ENCODE measurements at places on chromosomes 7 and 10.

DNA sequence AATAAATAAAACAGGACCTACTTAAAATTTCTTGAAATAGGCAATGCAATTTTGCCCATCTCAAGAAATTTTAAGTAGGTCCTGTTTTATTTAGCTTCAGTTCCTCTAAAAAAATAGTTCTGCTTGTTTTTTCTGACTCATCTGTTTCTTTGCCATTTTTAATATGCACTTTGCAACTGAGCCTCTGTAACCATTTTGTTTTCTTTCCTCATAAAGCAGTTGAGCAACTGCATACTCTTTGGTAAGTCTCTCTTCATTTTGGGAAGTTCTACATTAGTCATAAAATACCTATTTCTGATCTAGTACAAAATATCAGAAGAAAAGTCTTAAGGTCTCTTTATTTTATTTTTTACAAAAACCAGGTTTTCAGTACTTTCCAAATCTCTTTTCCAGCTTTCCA lies 18.0 kb downstream of the TAS2R40 start:
- DNase-seq: no peak

GRCh38 chr10:132605390-132605789 lies 67.8 kb downstream of the INPP5A start:
- DNase-seq: no peak

GRCh38 chr7:69256634-69257081 lies 341.6 kb upstream of the AUTS2 start:
- DNase-seq: peak; percentile 68

GRCh38 chr7:82623812-82624211 lies 180.2 kb upstream of the CACNA2D1 start:
- no peak for DNase-seq

DNA sequence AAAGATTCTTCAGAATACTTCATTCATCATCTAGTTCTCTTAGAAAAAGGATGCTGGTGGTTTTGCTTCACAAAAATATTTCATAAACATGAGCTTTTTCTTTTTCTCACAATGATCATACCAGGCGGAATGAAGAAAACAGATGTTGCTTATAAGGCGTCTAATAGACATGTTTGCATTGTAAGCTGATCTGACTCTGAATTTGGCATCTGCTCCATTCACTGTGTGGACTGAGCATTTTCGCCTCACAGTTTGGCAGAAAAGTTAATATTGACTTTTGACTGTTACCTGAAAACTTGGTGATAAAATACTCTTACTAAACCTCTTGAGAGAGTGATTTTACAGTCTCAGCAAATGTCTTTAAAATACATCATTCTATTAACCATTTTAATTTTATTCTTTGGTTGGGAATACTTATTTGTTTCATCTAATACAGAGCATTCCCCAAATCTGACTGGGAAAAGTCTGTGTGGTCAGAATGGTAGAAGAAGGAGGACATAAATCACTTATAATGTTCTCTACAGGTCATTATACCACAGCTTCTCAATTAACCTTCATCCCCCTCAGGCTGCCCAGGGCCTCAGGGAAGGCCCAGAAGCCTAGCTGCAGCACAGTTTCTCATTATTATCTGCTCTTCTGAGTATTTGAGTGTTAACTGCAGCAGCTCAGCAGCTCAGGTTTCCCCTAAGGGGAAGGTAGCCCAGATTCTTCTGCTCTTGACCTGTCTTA lies 121.6 kb upstream of the KAT6B start:
- DNase-seq: no peak

DNA sequence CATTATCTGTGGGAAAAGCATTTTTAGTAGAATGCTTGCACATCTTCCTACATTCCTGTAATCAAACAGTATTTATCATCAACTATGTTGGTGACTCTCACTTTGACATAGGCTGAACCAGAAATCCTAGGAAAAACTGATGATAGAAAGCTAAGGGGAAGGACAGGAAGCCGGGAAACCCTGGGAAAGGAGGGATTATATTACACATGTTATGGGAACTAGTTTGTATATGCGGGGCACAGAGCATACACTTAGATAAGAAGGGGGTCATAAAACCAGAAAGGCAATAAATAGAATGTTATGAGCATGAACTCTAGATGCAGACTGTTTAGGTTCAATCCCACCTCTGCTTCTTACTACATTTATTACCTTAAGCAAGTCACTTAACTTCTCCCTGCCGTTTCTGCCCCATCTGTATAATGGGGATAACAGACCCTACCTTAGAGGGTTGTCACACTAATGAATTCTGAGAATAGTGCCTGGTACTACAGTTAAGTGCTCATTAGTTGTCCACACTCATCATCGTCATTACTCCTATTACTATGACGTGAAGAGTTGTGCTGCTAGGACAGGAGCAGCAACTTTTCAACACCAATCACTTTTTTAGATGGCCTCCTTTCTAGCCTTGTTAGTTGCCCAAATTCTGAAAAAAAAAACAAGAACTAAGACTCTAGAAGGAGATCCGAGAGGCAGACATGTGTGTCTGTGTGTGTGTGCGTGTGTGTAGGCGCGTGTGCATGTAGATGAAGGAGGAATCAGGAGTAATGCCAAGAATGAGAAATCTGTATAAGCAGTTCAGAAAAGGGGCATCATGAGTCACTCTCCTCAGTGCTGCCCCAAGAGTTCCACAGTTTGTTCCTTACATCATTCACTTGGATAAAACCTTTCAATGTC lies 52.2 kb downstream of the KMT2C start:
- DNase-seq: no peak

DNA sequence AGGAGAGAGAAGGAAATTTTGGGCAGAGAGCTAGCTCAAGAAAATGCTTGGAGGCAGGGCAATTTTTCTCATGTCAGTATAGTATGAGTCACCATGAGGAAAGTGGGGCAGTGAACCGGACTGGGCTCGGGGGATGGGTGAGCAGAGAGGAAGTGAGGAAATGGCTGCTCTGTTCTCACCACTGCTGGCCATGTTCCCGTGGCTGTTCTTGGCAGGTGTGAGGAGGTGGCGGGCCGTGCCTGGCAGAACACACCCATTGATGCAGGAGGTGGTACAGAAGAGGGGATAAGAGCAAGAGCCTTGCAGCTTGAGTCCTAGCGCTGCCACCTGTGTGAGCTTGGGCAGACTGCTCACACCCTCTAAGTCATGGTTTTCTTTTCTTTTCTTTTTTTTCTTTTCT lies 304.4 kb upstream of the LYZL1 start:
- DNase-seq: peak; percentile 28

DNA sequence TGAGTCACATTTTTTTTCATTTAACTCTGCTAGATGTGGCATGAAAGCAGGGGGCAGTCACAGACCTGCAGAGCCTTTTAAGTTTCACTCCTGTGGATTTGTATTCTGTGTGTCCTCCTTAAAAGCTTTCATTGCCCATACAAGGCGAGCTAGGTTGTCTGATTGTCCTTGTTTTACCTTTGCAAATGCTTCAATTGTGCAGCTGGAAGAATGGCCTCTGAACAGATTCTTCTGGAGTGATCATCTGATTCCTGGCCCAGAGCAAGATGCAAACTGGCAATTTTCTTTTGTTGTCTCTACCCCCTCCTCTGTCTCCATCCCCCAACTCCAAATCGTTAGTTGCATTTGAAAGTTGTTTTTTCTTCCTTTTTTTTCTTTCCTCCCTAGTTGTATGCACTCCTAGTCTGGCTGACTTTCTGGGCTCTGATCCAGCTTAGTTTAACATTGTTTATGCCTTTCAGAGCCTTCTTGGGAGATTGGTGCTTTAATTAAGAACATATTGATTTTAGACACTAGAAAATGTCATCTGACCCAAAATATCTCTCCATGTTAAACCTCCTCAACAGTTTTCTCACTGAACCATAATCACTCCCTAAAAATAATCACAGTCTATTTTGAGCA lies 150.2 kb downstream of the REEP3 start:
- DNase-seq: peak; percentile 57

GRCh38 chr10:33132626-33133025 lies 174.6 kb upstream of the ITGB1 start:
- no peak for DNase-seq

DNA sequence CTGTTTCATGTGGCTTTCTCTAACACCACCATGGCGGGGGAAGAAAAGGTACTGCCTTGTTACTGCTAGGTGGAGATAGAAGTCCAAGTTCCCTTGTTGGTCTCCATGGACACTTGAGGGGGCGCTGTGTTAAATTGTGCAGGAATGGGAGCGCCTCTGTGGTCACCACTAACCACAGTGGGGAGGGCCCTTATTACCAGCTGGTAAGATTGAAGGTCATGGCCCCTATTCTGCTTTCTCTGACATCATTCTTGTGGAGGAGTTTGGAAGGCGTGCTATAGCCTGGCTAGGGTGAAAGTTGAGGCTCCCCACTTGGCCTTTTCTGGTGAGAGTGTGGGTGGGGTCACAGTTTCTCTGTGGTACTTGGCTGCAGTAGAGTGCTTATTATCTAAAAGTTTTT lies 14.9 kb upstream of the MXI1 start:
- no peak for DNase-seq

GRCh38 chr10:32150532-32151101 lies 94.4 kb upstream of the KIF5B start:
- no peak for DNase-seq

- no peak for DNase-seq
These were observed 718.2 kb upstream of the LRRN3 start for GRCh38 chr7:110372685-110373084.

GRCh38 chr10:104253106-104253505 lies 1.6 kb upstream of the GSTO1 start:
- no peak for DNase-seq

GRCh38 chr10:110353244-110354119 lies 48.8 kb upstream of the SMNDC1 start:
- DNase-seq: no peak

- no peak for DNase-seq
These were observed 7.1 kb upstream of the TEX36 start for GRCh38 chr10:125689955-125690569.

GRCh38 chr7:130494431-130494858 lies 2.6 kb downstream of the MEST start:
- no peak for DNase-seq
